ENCODE measurements at places on chromosomes 1 and 21. TPM values are rescaled to one million over a fixed set of nuclear protein-coding genes. Genes with fewer than 3 reads are reported as not detected.

MMEL1 gene
- 1.7 TPM for total RNA-seq

RBM11 gene
- total RNA-seq, result 20.3 TPM

CELA2B gene
- total RNA-seq, result not detected

- DNase-seq, result no peak
Measured at GRCh38 chr1:36675106-36675505, 192.4 kb upstream of the CSF3R start.

GRCh38 chr21:26964170-26964778 is 2.6 kb downstream of the ADAMTS5 start:
- peak; percentile 68 for DNase-seq

- DNase-seq, result no peak
Measured at GRCh38 chr1:45895406-45895805, 92.0 kb downstream of the MAST2 start.

DNA sequence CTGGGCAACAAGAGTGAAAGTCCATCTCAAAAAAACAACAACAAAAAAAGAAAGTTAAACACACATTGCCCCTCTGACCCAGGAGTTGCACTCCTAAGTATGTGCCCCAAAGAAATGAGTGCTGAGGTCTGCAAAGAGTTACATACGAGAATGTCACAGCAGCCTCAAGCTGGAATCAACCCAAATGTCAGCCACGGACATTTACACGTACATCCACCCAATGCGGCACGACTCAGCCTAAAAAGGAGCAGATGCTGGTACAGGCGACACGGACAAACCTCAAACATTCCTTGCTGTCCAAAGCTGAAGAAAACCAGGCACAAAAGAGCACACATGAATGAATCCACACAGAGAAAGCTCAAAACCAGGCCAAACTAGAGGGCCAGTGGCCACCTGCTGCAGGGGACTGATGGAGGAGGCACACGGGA is 46.8 kb upstream of the ECE1 start:
- no peak for DNase-seq

GRCh38 chr1:176159993-176160392 is 47.1 kb downstream of the COP1 start:
- no peak for DNase-seq

- no peak for DNase-seq
Measured at GRCh38 chr1:11842154-11843041, 5.2 kb downstream of the NPPA start.

DNA sequence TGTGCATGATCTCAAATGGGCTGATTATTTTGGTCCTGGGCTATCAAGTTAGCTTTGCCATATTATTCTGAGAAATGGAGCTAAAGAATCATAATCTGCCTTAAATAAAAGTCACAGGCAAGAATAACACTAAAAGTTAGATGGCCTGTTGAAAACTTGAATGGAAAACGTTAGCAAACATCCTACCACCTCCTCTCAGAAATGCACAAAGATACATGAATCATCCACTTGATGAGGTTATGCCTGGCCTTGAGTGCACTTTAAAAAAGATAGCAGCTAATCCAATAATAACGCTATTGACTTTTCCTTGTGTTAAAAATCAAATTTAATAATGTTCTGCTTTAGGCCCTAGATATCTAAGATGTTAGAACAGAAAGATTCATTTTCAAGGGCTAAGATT is 108.0 kb downstream of the KCNJ6 start:
- DNase-seq, result no peak

DNA sequence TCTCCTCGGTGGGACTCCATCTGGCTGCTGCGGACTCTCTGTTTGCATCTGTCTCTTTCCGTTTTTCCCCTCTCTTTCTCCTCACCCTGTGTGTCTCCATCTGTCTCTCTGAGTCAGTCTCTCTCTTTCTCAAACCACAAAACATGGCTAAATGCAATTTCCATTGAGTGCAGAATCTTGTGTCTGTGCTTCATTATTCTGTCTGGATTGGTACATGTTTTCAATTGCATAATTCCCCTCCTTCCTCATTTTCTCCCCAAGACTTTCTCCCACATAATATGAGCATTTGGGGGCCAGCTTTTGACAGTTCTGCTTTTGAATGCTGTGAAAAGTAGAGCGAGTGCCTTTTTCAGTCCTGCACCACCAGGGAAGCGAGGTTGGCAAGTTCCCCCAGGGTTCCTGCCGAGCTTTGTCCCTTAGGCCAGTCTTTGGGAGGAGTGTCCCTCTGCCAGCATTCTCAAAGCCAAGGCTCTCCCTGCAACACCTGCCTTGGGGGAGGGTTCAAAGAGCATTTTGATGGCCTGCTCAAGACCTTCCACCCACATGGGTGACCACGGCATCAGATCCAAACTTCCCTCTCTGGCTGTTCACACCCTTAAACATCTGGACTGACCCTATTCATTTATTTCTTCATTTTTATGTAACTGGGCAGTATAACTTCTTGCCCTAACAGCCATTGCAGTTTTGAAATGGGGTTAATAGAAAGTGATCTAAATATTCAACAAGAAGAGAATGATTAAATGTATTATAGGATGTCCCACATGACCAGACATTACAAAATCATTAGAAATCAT is 32.8 kb upstream of the SCMH1 start:
- no peak for DNase-seq

- no peak for DNase-seq
Measured at GRCh38 chr21:29697555-29698193, 242.1 kb downstream of the GRIK1 start.

- no peak for DNase-seq
Measured at GRCh38 chr1:212070720-212071302, 35.3 kb downstream of the DTL start.

DNA sequence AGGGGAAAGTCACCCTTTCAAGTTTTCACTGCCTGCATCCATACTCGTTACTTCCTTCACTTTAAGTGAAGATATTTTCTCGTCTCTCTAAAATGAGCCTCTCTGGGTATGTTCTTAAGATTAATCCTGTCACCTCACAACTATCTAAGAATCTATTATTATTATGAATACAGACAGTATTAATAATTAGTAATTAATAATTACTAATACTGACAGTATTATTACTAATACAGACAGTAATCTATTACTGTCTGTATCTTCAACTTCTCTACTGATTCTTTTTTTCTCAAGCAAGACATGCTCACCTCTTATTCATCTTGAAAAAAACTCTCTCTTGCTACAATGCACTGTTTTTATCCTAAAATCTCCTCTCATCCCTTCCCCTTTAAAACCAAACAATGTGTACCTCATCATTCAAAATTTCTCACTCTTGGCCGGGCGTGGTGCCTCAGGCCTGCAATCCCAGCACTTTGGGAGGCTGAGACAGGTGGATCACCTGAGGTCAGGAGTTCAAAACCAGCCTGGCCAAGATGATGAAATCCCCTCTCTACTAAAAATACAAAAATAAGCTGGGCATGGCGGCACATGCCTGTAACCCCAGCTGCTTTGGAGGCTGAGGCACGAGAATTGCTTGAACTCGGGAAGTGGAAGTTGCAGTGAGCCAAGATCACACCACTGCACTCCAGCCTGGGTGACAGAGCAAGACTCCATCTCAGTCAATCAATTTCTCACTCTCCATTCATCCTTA is 7.8 kb downstream of the NRDC start:
- DNase-seq, result no peak

DNA sequence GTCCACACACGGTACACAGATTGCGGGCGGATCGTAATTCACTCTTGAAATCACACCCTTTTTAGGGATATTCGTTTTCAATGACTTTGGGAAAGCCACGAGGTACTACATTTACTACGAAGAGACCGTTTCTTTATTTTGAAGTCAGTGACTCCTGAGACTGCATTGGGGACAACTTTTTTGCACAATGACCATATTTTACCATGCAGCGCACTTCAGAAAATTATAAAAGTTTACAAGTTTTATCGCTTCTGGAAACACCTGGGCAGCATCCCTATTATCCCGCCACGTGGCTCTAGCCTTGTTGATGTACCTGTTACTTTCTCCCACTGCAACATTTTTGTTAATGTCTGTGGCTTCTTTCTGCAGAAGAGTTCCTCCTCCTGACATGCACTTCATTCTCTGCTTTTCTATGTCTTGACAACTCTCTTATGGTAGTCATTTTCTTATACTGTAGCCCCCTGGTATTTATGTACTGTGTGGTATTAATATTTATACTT is 1.3 kb upstream of the AKT3 start:
- no peak for DNase-seq

- no peak for DNase-seq
Measured at GRCh38 chr1:40844887-40845878, 17.0 kb downstream of the CITED4 start.

- peak; percentile 45 for DNase-seq
Measured at GRCh38 chr21:44521928-44522752, 17.9 kb downstream of the KRTAP10-1 start.

- DNase-seq, result no peak
Measured at GRCh38 chr1:18814425-18814824, 45.0 kb downstream of the TAS1R2 start.
